DMS 273 treated with DMSO at 0.1 percent for 48 hours (cell line): ENCODE measurements at places on chromosomes 6 and 20.

DNA sequence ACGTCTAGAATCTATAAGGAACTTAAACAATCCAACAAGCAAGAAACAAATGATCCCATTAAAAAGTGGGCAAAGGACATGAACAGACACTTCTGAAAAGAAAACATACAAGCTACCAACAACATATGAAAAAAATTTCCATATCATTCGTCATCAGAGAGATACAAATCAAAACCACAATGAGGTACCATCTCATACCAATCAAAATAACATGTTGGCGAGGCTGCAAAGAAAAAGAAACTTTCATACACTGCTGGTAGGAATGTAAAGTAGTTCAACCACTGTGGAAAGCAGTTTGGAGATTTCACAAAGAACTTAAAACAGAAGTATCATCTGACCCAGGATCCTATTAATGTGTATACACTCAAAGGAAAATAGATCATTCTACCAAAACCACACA, 243.9 kb upstream of the RUNX2 start:
- no peak for DNase-seq

- DNase-seq = no peak
Observed at GRCh38 chr20:3238616-3239025, 369 bp downstream of the SLC4A11 start.

- DNase-seq = no peak
Observed at GRCh38 chr20:60600036-60600435, 641.8 kb downstream of the CDH26 start.

- no peak for DNase-seq
Observed at GRCh38 chr6:44179072-44179536, 20.5 kb downstream of the CAPN11 start.

DNA sequence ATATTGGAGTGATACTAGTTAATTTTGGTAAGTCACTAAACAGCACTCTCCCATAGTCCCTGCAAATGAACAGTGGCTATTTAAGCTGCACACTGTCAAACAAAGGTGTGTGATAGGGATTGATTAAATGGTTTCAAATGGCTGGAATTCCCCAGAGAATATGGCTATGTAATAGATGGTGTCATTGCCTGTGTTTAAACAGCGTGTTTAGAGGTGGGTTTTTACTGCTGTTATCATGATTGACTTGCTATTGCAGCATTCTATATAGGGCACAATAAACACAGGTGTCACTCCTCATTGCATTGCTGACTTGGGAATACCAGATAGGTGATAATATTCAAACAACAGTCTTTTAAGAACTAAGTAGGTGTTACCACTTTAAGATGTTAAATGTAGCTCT, 171.7 kb upstream of the MAN1A1 start:
- DNase-seq = no peak

- no peak for DNase-seq
Observed at GRCh38 chr6:104595311-104595820, 264.4 kb downstream of the HACE1 start.

GRCh38 chr6:11853678-11854407, 75.2 kb upstream of the ADTRP start:
- no peak for DNase-seq

DNA sequence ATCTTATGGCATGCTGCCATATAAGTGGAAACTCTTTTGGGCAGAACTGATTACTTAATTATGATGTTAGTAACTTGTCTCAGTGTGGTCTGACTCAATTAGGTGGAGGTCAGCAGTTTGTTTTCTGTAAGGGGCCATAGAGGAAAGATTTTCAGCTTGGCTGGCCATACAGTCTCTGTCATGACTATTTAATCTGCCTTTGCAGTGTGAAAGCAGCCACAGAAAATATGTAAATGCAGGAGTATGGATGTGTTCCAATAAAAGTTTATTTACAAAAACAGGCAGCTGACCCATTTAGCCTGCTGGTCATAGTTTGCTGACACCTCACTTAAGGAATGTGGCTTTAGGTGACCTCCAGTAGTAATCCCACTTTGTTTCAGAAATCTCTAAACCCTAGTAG, 700.7 kb downstream of the EPM2A start:
- no peak for DNase-seq

DNA sequence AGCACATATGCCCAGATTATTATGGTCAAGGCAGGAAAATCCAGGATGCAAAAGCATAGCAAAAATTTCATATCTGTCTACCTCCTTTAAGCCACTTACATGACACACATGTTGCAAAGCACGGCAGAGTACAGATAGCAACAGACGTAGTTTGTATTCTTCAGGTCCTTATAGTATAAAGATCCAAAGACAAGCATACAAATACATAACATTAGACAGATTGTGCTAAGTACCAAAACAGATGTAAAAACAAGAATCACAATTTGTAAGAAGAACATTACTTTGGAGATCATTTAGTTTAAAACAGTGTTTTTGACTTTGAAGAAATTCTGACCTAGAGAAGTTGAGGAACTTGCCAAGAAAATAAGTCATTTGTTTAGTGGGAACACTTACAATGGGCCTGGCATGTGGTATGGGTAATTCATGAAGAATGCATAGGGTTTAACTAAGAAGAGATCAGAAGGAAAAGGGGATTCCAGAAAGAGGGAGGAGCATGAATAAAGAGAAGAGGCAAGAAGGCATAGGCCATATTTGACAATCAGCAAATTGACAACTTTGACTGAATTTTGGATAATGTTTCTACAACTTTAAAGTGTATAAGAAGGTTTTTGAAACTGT, 30.6 kb upstream of the LMBRD1 start:
- no peak for DNase-seq

DNA sequence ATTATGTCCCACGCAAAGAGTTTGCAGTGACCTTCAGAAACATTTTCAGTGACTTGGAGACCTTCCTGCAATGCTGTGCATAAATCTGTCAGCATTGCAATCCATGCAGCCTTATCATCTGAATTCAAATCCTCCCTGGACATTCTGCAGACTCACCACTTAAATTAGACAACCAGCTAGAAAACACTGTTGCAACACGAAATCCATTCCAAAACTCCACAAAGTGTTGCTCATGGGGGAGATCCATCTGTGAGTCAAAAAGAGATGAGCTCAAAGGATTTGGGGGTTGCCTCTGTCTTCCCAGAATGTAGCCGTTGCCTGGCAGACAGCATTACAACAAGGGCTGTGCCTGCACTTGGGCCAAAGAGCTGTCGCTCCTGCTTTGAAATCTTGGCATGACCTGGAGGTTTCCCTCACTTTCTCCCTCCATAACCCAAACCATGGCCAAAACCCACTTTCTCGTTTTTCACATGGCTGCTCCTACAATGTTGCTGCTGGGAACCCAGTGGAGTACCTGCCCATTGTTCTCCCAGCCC, 163.5 kb upstream of the CDYL start:
- no peak for DNase-seq

GRCh38 chr6:19692506-19693298, 144.5 kb upstream of the ID4 start:
- DNase-seq = no peak

GRCh38 chr6:21829126-21829525, 235.6 kb downstream of the SOX4 start:
- DNase-seq = no peak

DNA sequence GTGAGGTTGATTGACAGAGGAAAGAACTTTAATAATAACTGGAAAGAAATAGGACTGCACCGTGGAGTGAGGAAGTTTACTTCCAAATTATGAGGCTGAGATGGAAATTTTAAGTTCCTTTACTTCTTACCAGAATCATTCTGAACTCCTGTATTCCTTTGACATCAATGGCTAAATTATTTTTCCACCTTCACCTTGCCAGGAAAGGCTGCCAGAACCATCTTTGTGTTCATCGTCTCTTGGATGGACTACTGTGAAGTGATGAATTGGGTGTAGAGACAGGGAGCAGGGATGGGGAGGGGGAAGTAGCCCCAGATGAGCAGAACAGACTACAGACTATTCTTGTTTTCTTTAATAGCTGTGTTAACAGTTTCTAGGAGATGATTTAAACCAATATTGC, 102.1 kb upstream of the CEP162 start:
- DNase-seq = no peak

DNA sequence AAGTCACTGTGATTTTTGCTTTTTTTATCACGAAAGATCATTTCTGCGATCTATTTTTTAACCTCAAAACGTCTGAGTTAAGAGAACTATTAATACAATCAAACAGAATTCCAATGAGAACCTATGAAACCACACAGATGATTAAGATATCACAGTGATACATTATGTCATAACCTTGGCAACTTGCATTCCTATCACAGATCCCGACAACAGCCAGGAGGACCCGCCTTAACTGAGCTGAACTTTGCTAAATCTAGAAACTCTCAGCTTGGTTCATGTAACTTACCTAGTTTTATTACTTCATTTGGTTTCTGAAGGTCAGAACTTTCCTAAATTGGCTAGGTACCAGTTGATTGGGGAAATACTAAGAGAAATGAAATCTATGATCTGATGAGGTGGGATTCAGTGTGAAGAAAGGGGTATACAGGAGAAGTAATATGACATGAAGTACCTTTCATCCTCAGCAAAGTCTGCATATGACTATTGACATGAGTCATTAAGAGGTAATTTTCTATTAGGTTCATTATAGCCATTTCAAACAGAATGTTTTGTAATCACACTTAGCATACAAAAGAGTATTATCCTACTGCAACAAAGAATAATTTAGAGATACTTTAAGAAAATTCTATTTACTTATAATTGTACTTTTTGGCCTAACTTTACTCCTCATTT, 11.2 kb downstream of the LYRM4 start:
- DNase-seq = no peak
